ENCODE measurements at places on chromosomes 1 and 21.

- peak; percentile 85 for DNase-seq
Observed at GRCh38 chr1:179079113-179079761, 2.6 kb upstream of the TOR3A start.

DNA sequence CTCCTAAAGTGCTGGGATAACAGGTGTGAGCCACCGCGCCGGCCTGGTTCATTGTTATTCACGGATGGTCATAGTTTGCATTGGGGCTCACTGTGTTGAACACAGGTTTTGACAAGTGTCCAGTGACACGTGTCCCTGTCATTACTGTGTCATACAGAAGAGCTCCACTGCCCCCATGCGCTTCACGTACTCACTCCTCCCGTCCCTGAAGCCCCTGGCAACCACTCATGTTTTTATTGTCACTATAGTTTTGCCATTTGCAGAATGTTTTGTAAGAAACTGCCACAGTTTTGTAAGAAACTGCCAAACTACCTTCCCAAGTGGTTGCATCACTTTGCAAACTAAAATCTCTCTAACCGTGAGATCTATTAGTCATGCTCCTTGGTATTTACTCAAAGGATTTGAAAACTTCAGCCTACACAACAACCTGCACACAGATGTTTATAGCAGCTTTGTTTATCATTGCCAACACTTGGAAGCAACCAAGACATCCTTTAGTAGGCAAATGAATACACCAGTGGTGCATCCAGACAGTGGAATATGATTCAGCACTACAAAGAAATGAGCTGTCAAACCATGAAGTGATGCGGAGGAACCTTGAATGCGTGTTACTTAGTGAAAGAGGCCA is 163.2 kb upstream of the COL6A1 start:
- no peak for DNase-seq

DNA sequence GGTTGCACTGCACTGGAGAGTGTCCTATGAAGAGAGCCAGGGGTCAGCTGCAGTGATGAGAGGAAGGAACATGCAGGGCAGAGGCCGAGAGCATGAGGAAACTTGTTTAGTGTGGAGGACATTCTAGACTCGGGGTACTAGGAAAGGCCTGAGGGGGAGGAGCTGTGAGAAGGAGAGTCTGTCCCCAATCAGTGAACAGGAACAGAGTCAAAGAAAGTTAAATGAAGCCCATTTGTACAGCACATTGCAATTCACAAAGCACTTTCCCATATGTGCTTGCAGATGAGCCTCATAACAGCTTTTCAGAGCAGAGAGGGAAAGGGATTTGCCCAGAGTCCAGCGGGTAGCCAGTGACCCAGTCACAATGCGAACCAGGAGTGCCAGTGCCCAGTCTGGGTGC is 83.4 kb downstream of the NAV1 start:
- DNase-seq = no peak

GRCh38 chr1:209526137-209526536 is 57.4 kb upstream of the CAMK1G start:
- DNase-seq = no peak

GRCh38 chr1:145891587-145892485 is 6.2 kb upstream of the ANKRD35 start:
- peak; percentile 98 for DNase-seq

DNA sequence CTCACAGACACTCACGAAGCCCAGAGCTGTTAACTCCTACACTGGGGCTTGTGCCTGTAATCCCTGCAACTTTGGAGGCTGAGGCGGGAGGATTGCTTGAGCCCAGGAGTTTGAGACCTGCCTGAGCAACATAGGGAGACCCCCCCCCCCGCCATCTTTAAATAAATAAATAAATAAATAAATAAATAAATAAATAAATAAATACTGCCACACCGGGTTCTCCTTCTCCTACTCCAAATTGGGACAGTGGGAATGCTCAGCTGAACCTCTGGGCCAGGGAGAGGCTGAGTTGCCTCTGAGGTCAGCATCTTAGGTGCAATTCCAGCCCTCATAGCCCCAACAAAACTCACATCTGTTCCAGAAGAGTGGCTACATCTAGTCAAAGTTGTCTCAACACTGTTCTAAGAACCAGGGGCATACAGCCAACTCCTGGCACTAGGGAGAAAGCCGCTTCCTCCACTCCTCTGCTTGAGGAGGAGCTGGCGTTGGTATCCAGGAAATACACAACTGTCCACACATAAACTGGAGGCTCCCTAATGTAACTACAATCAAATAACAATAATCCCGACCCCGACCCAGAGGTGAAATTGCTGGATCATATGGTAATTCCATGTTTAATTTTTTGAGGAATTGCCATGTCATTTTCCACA is 27.0 kb downstream of the C1orf216 start:
- no peak for DNase-seq

GRCh38 chr1:106319612-106320011 is 736.9 kb upstream of the PRMT6 start:
- no peak for DNase-seq

DNA sequence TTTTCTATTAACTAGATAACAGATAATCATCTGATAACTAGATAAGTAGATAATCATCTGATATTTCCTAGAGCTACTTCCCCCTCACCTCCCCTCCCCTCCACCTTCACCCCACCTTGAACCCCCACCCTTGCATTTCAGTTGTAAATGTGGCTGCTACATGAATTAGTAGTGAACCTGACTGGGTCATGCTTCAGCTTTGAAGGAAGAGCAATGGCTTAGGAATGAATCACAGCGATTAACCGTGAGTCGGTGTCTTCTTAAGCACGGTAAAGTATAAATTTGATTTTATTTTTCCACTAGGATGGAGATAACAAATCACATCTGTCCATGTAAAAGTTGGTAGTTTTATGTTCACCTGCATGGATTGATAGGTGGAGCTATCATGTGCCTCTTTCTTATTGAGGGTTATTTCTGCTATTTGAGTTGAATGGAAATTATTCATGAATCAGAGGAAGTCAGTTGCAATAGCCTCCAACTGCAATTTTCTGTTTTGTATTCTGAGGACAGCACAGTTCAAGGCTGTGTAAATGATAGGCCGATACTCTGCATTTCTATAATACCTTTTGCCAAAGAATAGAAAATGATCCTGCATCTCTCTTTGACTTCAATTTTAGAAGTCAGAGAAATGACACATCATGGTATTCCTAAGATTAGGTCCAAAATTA is 235.0 kb downstream of the PTGER3 start:
- no peak for DNase-seq

GRCh38 chr1:214476229-214476985 is 75.0 kb downstream of the PTPN14 start:
- DNase-seq = no peak

DNA sequence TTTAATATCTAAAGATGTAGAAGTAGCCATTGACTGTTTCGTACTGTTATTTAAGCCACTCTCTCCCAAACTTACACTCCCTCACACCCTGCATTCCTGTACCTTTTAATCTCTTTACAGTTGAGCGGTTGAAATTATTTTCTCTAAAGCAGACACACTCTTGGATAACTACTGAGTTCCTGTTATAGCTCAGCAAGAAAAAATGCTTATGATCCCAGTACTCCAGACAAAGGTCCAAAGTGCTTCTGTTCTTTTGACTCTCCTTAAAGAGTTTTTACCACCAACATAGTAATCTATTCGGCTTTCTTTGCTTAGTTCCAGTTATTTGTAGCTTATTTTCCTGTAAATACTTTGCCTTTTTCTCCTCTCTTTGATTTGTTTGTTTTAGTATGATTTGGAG is 100.1 kb downstream of the ATF6 start:
- no peak for DNase-seq

- DNase-seq = no peak
Observed at GRCh38 chr1:212515329-212515760, 82.6 kb downstream of the NENF start.

DNA sequence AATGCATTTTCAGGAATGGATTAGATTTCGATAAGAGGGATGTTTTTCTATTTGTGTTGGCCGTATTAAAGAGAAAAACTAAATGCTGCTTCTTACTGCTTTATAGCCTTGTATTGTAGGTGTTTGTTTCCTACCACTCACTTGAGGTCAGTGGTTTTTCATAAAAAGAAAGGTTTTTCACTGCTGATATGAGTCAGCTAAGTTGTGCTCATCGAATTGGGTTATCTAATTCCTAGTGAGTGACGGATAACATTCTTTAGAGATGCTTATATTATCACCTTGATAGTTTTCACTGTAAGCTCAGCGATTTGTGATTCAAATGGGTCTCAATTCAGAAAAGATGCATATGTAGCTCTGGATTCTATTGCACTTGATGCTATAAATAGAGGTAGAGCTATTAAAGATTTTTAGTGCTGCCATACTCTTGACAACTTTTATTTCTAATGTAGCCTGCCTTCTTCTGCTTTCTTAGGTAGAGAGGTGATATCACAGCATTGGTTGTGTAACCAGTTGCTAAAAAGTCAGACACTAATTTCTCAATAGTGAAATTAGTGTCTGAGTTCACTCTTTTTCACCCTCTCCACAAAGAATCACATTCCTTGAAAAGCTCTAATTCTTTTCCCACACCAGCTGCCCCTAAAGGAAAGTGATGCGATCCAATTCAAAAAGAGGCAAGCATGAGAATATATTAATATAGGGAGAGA is 180.0 kb downstream of the RASAL2 start:
- no peak for DNase-seq

- DNase-seq = no peak
Observed at GRCh38 chr1:46689356-46689755, 17.7 kb downstream of the TEX38 start.

- no peak for DNase-seq
Observed at GRCh38 chr1:245987997-245988392, 519.1 kb downstream of the SMYD3 start.

- no peak for DNase-seq
Observed at GRCh38 chr1:176858433-176858916, 306.0 kb downstream of the ASTN1 start.

GRCh38 chr1:88472298-88472697 is 211.8 kb upstream of the PKN2 start:
- DNase-seq = no peak

DNA sequence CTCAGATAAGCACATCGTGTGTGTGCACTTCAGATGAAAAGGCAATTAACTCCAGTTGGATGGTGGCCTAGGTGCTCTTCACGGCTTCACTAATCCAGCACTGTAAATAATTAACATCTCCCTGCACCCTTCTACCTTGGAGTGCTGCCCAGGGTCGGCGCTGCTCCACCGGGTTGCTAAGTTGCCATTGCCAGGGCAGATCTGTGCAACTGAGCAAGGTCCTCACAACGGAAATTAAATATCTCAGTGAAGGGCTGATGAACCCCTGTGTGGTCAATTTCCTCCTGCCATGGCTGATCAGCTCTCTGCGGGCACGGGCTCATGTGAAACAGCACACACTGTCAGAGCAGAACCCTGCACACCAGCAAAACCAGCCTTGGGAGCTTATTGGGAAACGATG is 63.2 kb downstream of the SYDE2 start:
- DNase-seq = peak; percentile 68

- DNase-seq = no peak
Observed at GRCh38 chr1:9785406-9785805, 38.4 kb downstream of the CLSTN1 start.

- no peak for DNase-seq
Observed at GRCh38 chr21:25338415-25338814, 268.9 kb downstream of the MRPL39 start.

- no peak for DNase-seq
Observed at GRCh38 chr21:20016435-20017005, 981.7 kb upstream of the NCAM2 start.

GRCh38 chr1:1573843-1574720 is 581 bp downstream of the SSU72 start:
- no peak for DNase-seq

DNA sequence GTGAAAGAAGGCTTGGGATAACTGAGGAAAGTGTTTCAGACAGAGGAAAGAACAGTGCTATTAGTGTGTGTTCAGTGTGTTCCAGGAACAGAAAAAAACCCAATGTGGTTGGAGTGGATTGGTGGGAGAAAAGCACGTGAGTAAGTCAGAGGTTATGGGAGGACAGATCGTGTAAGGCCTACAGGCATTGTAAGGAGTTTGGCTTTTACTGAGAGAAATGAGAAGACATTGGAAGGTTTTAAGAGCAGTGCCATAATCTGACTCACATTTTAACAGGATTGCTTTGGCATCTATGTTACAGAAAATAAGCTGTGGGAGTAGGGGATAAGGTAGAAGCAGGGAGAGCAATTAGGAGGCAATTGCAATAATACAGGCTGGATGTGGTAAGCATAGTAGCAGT is 4.8 kb downstream of the ARPC5 start:
- DNase-seq = no peak

DNA sequence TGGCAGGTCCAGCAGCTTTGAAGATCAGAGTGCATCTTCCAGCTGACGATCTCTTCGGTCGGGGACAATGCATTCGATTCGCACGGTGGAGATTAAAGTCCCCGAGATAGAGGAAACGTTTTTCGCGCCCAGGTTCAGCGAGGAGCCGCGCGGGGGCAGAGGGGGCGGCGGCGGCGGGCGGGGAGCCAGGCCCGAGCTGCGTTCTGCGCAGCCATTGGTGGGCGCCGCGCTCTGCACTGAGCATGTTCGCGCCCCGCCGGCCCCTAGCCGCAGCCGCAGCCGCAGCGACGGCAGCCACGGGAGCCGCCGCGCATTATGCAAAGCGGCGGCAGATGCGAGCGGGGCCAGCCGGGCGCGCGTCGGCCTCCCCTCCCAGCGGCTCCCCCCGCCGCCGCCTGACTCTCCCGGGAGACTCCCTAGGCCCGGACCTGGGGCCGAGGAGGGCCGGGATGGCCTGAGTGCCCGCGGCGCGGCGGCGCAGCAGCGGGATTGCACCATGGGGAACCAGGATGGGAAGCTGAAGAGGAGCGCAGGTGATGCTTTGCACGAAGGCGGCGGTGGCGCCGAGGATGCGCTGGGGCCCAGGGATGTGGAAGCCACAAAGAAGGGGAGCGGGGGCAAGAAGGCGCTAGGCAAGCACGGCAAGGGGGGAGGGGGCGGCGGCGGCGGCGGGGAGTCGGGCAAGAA is at the start of gene FMN2:
FMN2 (plus strand) TSS at position 270 of the 687 bp plus-strand sequence; CDS start at position 497, 227 bp downstream.
- DNase-seq = no peak

DNA sequence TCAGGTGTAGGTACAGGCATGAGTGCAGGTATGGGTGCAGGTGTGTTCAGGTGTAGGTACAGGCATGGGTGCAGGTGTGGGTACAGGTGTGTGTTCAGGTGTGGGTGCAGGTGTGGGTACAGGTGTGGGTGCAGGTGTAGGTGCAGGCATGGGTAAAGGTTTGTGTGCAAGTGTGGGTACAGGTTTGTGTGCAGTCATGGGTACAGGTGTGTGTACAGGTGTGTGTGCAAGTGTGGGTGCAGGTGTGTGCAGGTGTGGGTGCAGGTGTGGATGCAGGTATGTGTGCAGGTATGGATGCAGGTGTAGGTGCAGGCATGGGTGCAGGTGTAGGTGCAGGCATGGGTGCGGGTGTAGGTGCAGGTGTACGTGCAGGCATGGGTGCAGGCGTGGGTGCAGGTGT is 79.4 kb upstream of the ACTL8 start:
- DNase-seq = no peak

- DNase-seq = no peak
Observed at GRCh38 chr1:32870615-32871363, at the start of gene FNDC5. Gene FNDC5 (minus strand): TSS chr1:32870912.

DNA sequence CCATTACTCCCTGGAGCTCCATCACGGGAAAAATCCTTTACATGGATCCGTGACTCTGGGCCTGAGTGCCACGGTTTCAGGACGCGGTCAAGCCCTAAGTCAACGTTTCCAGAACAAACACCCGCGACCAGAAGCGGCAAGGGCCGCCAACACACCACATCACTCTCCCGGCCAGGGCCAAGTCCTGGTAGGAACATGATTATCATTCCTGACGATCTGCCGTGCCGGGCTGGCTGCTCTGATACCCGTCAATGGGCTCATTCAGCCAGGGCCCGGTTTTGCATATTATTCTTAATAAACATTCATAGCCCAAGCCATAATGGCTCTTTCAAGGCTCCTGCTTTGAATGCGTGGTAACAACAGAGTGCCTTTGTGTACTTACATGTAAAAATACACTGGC is 44.6 kb upstream of the SIM2 start:
- no peak for DNase-seq

GRCh38 chr1:37537378-37537777 is 16.7 kb downstream of the SNIP1 start:
- DNase-seq = no peak
